ENCODE measurements at places on chromosomes 13 and 19.

DNA sequence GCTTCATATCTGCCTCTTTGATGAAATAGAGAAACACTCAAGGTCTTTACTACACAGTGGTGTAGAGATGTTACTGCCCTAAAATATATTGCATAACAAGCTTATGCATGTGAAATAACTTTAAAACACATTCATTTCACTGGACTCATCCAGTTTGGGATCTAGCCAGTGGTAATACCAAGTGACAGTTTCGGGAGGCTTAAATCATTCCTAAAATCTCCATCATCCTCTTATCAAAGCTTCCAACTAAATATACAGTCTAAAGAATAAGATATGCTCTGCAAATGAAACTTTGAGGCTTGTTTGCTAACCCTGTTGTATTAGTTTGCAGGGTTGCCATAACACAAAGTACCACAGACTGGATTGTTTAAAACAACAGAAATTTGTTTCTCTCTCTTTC is 52.8 kb downstream of the THSD1 start:
- no peak for DNase-seq

- no peak for DNase-seq
Observed at GRCh38 chr13:114058051-114058867, 74.2 kb downstream of the RASA3 start.

DNA sequence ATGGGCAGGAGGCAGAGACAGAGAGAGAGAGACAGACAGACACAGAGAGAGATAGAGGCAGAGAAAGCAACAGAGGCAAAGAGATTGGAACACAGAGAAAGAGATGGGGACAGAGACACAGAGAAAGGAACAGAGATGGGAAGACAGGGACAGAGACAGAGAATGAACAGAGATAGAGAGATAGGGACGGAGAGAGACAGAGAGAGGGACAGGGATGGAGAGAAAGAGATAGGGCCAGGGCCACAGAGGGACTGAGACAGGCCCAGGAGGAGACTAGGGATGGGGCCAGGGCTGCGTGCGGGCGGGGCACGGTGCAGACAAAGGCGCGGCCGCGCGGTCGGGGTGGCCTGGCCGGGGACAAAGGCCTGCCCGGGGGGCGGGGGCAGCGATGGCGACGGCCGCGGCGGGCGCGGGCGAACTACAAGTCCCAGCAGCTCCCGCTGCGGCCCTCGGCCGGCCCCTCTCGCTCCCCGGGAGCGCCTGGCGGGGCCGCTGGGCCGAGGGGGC is at the start of gene ZNF358:
ZNF358 (plus strand) TSS at position 459 of the 507 bp plus-strand sequence. CDS start 3,140 bp downstream, outside the sequence.
- peak; percentile 76 for DNase-seq

DNA sequence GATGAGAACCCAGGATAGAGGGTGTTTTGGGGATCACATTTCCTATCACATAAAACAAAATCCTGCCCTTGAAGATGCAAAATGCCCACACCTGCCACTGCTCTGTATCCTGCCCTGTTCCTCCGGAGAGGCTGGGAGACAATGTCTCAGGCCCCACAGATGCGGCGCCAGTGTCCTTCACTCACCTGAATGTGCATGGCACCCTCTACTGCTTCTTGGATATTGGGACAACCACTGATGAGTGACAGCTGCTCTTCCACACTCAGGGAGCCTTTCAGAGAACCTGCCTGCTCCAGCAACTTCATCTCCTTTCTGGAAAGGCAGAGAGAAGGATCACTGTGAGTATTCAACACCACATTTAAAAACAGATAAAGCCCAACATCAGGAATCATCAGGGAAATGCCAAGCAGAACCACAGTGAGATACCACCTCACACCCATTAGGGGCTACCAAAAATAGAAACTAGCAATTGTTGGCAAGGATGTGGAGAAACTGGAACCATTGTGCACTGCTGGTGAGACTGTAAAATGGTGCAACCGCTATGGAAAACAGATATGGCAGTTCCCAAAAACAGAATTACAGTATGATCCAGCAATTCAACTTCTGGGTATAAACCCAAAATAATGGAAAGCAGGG is 36.4 kb downstream of the CRYL1 start:
- DNase-seq: no peak

- DNase-seq: peak; percentile 80
Observed at GRCh38 chr19:13118424-13119193, 545 bp downstream of the NACC1 start.

DNA sequence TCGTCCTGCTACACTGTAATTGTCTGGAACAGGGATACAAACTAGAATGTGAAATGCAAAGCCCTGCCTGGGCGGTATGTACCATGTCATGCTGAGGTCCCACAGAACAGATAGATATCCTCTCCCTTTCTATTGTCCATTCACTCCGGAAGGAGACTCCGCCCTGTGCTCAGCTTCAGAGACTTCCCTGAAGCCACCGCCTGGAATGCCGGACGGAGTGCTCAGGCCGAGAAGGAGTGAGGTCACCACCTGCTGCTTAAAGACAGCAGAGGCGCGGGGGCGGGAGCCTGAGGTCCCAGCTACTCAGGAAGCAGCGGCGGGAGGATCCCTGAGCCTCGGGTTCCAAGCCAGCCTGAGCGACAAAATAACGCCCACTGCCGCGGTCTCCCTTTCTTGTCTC is 890 bp upstream of the ZNF611 start:
- DNase-seq: no peak

- no peak for DNase-seq
Observed at GRCh38 chr13:42649141-42649540, 75.2 kb downstream of the TNFSF11 start.

DNA sequence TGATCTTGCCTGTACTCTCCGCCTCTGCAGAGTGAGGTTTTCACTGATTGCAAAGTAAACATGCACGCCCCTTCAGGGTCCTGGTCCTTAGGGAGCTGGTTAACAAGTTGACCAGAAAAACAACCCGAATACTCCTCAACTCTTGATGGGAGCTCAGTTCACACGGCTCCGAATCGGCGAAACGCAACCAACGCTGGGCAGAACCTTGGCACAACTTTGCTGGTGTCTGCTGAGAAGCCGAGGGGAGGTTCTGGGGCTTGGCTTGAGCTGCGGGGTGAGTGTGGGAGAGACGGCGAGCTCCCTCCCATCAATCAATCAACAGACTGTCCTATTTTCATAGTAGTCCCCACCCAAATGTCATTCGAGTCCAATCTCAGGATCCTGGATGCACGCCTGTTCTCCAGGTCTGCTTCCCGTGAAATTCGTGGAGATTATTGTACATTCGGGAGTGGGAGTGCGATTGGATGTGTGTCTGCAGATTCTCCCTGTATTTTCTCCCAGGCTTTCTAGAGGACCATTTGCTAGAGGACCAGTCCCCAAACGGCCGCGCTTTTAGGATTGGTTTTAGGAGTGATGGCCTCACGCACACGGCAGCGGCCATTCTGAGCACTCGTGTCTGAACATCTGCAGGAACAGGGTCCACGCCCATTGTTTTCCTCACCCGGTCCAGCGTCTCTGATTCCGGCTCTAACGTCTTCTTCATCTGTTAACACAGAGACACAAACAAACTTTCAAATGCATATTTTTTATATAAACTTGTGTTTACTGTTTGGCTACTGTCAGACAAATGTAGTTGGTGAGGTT is 51.6 kb upstream of the F7 start:
- no peak for DNase-seq

DNA sequence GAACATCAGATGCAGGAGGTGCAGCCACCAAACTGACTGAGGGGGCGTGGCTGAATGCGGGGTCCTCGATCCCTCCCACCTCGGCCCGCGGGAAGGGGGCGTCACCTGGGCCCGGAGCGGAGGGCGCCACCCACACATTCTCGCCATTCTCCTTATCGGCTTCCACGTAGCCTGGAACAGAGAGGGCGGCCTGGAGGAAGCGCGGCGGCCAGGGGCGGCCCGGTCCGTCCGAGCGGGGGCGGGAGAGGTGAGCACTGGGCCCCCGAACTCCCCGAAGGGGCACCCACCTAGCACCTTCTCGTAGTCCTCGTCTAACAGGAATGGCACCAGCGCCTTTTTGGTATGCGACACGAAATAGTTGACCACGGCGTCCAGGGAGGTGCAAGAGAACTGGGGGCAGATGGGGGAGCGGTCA is 11.8 kb downstream of the STAP2 start:
- DNase-seq: peak; percentile 25

GRCh38 chr13:23723471-23723870 is 153.3 kb downstream of the TNFRSF19 start:
- no peak for DNase-seq
